ENCODE measurements at places on chromosomes 6 and 20. TPM values are rescaled to one million over a fixed set of nuclear protein-coding genes. Genes with fewer than 3 reads are reported as not detected.
A peak's percentile ranks its signal among the peaks of the same experiment; 100 is the strongest.

DNA sequence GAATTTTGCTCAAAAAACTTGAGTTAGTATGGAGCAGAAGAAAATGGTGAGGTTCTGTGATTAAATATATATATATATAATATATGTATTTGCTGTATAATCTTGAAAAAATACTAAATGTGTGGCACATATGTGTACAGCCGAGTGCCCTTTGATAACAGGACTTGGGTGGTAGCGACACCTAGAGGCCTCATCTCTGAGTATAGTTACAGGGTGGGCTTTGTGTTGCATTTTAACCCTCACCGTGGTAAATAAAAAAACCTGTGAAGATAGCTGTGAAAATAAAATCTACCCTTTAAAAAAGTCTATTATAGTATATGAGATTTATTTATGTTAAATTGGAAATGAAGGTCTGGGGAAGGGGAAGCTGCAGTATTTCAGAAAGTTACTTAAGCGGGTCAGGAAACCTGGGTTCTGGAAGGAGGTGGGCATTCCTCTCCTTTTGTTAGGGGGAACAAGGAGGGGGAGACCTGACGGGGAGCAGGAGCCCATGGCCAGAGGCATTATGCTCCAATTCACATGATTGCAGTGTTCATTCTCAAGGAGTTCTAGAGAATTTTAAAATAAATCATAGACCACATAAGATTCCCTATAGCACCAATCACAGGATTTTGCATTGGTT is 82.7 kb downstream of the SH3BGRL2 start:
- DNase-seq = peak; percentile 54

GRCh38 chr20:34570859-34571306 is 12.4 kb downstream of the MAP1LC3A start:
- DNase-seq = no peak

Gene RIPPLY2
- total RNA-seq = not detected

DNA sequence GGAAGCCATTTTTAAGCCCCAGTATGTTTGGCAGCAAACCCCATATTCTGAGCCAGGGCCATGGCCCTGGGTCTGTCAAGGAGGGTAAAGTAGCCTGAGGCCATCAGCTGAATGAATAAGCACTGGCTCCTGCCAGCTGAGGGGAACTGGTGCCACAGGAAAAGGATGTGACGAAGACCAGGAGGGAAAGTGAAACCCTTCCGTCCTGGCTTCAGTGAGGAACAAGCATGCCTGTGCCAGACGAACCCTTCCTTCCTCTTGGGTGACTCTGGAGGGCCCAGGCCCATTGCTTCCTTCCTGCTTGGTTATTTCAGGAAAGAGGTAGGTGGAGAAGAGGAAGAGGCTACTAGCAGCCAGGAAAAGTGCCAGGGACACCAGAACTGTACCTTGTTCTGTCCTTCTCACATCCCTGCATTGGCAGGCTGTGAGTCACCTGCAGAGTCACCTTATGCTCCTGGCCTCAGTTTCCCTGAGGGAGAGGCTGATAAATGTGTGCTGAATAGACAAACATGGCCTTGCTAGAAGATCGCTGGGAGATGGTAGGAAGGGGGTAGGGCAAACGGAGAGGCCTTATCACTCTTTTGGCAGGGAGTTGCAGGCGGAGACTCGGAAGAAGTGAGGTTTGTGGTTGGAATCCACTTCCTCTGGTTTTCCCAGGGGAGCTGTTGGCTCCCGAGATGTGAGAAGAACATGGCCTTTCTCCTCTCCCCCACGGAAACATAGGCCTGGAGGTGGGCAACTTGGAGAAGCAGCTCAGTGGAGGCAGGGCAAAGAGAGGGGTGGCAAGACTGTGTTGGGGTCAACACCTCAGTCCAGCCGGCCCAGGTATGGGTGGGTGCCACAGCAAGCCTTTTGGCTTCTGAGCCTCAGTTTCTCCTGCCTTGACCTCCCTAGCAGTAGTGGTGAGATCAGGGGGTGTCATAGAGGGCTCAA is 37.4 kb downstream of the COX4I2 start:
- no peak for DNase-seq

GRCh38 chr6:121309768-121310469 is 24.4 kb downstream of the TBC1D32 start:
- no peak for DNase-seq

DNA sequence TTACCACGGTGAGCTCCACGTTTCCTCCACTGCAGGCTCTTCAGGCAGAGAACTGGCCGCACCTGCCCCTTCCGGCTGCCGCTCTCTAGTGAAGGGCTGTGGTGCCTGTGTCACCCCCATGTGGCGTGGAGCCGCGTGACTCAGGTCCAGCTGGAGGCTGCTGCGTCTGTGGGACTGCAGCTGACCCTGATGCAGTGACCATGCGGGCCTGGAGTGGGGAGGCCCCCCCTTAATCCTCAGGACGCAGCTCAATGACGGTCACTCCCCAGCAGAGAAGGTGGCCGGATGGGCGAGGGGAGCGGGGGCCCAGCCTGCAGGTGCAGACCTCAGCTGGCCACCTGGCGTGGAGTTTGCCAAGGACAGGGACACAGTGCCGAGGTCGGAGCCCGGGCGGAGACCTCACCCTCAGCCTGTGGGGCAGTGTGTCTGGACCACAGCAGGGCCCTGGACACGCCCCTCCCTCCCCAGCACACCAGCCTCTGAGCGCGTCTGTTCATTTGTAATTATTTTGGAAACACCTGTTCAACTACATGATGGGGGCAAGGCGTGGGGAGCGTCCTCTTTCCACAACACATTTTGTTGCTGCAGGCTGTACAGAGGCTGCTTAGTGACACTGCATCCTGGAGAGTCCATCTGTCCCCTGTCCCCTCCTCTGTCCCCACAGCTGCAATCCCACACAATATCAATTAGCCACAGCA is 10.7 kb downstream of the BHLHE23 start:
- DNase-seq = no peak

Gene DLGAP4
- total RNA-seq = 15.2 TPM

DNA sequence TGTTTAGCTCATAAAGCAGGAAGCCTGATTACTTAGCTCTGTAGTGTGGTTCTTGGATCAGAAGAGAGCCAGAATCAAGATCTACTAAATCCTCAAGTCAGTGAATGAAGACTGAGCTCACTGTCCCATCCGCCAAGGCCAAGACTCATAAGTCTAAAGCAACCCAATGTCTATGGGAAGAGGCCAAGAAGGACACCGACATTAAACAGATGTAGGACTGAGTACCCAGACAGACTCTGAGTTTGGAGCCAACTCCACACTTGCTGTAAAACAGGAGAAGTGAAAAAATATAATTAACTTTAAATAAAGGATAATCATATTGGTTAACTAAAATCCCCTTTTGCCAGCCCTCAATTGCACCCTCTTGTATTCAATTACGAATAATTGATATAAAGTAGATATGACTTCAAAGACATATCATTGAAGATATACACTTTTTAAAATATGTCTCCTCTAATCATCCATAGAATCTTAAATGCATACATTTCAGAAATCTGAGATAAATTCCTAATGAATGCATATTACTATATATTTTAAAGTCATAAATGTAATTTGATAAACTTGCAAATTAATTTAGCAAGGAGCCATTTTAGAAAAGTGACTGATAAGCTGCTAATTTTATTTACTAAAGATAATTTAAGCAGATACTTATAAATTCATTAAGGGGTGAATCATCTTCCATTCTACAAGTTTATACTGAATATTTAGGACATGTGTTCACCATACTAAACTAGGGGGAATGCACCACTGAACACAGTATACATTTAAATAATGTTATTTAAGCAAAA is 617.0 kb upstream of the ARID1B start:
- no peak for DNase-seq

DNA sequence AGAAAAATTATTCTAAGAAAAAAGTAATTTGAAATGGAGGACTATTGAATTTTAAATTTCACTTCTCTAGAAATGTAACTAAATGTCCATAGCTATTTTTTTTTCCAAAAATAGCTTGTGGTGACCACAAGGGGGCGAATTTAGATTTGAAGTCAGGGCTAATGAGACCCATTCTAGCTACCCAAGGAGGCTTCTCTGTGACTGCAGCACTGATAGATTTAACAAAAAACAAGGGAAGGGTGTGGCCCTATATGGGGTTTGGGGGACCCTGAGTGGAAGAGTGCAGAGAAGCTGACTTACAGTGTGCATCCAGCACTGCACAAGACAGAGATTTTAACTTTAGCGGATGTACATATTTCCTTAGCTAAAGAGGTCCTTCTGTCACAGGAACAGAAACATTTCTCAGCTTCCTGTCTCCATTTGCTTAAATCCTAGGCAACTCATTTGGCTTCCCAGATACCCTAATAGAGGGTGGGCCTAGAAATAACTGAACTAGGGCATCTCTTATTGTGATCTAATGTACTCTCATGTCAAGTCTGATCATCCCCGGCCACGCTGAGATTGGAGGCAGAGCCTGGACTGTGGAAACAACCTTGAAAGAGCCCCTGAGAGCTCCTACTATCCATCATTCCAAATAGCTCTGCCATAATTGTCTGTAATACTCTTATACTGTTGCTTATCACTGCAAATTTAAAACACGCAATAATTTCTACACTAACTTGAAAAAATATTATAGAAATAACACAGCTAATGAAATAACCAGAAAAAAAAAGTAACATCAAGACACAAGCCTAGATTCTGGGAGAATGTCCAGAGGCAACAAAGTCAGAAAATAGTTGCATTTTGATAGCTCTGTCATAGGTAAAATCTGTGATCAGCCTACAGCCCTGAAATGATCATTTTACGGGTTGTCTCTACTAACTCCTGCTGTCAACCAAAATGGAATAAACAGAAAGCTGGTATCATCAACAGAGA is 93.6 kb downstream of the SNAP91 start:
- DNase-seq = peak; percentile 18

- DNase-seq = no peak
Measured at GRCh38 chr6:15090145-15090579, 155.7 kb upstream of the JARID2 start.

DNA sequence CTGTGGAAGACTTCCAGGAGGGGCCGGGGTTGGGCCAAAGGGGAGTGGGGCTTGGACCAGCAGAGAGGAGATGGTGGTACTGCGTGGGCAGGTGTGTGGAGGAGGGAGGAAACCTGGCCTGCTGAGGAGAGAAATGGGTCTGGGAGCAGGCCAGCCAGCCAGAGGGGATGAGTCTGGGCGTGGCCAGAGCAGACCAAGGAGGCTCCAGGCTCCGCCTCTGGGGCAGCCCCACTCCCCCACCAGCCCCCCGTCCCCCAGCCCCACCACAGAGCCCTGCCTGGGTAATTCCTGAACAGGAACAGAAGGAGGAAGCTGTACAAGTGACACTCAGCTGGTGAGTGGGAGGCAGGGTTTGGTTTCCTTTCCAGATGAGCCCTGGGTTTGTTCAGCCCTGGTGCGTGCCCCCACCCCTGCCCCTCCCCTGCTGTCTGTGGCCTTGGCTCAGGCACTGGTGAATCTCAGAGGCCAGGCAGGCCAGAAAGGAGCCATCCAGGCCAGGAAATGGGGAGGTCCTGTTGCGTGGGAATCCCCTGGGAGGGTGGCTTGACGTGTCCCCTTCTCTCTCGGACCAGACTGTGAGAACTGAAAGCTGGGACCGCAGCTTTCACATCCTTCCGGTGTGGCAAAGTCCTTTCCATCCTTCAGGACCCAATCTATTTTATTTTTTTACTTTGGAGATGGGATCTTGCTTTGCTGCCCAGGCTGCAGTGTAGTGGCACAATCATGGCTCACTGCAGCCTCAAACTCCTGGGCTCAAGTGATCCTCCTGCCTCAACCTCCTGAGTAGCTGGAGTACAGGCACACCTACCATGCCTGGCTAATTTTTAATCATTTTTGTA is 9.4 kb upstream of the SRC start:
- no peak for DNase-seq

Gene NT5E
- total RNA-seq = 6.4 TPM

- no peak for DNase-seq
Measured at GRCh38 chr6:86016077-86016476, 373.4 kb upstream of the SYNCRIP start.

Gene ELOVL2
- 65.4 TPM for total RNA-seq

DNA sequence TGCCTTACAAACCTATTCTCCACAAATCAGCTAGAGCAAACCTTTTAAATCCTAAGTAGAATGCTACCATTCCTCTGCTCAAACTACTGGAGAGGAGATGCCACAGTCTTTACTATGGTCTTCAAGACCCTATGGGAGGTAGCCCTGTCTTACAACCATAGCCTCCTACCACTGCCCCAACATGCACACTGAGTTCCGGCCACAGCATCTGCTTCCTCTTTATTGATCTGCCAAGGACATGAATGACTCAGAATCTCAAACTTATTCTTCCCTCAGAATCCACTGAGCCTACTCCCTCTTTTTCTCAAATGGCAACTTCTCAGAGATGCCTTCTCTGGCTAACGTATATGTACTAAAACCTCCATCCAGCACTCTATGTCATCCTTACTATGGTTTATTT is 12.2 kb upstream of the ANKEF1 start:
- no peak for DNase-seq

- no peak for DNase-seq
Measured at GRCh38 chr6:47231151-47231550, 78.6 kb downstream of the TNFRSF21 start.

DNA sequence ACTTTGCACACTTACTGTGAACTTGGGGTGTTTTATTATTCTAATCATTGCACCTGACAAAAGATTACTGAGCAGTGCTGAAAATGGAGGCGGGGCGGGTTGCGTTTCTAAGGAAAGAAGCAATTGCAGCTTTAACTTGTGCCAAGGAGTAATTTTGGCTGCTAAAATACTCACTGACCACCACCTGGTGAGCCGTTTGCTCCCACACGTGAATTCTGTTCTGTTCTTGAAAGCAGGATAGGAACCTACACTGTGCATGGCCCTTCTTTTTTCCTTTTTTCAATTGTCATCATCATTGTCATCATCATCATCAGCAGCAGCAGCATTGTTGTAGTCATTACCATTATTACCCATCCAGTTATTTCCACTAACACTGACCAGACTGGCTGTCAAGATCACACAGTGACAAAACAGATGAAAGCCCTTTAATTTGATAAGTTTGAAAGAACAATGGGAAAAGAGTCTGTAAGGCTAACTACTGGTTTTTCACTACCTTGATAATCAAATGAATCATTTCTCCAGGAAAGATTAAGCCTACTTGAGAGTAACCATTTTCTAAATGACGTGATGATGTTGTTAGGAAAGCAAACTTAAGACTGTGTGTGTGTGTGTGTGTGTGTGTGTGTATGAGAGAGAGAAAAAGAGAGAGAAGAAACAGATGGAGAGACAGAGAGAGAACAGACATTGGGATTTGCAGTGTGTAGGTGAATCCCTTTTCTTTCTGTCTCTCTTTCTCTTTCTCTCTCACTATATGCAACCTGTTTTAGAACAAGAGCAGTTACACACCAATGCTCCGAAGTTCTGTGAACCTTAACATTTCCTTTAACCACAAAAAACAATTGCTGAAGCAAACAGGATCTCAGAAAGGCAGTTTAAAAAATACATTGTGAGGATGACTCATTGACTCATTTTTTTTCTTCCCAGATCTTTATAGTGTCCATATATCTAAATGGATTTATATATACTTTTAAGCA is 3.8 kb downstream of the RIPOR2 start:
- no peak for DNase-seq

GRCh38 chr6:8080362-8081151 is 16.4 kb upstream of the BLOC1S5 start:
- peak; percentile 73 for DNase-seq

Data from HepG2 (cell line).